Activated CD8-positive, alpha-beta memory T cell treated with anti-CD3 and anti-CD28 coated beads for 1 hour (primary cell): ENCODE measurements at places on chromosomes 2 and 18.

DNA sequence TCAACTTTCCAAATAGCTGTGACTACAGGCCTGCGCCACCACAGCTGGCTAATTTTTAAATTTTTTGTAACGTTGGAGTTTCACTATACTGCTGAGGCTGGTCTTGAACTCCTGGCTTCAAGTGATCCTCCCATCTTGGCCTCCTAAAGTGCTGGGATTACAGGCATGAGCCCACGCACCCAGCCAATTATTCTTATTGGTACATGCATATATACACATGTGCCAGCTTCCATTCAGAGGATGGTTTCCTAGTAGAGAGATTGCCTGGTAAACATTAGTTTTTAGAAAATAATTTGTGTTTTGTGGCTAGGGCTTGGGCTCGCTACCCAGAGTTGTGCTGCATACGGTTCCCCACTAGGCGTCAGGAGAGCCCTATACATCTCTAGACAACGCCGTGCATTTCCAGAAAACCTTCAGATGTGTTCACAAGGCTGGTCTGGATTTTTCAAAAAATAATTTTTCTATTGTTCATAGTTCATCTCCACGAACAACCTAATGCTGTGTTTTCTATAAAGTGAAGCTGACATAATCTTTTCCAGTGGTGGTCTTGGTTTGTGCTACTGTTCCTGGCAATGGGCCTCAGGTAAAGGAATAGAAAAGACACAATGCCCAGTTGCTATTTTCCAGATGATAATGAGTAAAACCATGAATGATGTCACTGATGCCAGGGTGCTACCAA, 14.6 kb upstream of the AFG3L2 start:
- DNase-seq, result no peak

DNA sequence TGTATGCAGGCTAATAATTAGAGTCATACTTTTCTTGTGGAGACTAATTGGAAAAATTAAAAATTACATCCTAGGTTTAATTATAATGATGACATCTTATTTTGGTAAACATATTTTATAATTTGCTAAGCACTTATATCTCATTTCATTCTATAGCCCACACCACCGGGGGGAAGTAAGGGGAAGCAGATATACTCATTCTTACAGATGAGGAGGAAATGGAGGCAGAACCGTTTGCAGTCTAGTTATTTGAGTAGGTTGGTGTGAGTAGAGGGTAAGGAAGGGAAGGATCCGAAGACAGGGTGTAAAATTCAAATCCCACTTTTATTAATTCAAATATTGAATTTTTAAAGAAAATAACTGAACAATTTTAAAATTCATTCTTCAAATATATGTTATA, 3.7 kb downstream of the ITGAV start:
- no peak for DNase-seq

DNA sequence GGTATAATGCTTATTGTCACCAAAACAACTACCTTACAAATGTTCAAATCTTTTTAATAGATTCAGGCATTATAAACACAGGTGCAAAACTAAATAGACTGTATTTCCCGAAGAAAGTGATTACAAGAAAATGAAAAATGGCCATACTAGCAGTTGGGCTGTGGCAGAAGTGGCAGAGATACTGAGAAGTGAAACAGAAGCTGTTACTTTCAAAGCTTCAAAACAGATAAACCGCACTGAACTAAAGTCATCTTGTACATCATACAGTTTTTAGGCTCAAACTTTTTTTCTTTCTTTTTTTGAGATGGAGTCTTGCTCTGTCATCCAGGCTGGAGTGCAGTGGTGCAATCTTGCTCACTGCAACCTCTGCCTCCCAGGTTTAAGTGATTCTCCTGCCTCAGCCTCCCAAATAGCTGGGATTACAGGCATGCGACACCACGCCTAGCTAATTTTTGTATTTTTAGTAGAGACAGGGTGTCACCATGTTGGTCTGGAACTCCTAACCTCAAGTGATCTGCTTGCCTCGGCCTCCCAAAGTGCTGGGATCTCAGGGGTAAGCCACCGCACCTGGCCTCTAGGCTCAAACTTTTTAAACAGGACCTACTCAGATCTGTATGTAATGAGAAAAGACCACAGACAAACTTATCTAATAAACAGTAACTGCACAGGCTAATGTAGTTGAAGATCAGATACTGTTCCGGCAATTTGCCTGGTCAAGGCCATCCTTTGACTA, 77.9 kb upstream of the SATB2 start:
- DNase-seq, result no peak

DNA sequence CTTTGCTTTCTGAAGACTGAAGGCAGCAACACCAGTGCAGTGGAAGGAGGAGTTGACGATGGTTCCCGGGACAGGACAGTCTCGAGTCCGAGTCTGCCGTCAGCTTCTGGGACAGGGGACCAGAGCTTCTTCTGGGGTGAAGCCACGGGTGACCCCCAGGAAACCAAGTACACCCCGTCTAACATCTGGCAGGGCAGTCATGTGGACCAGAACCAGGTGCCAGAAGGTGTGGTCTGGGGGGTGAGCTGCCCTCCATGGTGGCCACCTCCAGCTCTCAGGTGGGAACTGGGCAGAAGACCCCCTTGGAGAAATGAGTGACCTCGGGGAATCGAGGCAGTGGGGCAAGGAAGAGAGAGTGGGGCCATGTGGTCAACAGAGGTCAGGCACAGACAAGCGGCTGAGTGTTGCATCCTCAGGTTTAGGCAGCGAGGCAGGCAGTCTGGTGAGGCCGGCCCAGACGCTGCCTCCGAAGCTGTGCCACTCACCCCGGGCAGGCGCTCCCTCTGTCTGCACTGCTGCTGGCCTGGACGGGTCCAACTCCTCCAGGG, 204.3 kb downstream of the HDAC4 start:
- DNase-seq, result no peak

- DNase-seq, result no peak
Measured at GRCh38 chr2:224400886-224401632, 848 bp downstream of the FAM124B start.

DNA sequence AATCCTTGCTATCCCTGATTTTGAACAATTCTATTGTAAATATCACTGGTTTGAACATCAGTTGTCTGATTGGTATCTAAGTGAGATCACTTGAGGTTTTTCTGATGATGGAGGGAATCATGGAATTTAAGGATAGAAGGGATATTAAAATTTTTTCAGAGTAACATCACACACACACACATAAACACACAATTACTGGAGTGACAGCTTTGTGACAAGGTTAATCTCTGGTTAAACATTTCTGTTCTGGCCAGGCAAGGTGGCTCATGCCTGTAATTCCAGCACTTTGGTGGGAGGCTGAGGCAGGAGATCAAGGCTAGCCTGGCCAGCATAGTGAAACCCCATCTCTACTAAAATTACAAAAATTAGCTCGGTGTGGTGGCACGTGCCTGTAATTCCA, 85.3 kb downstream of the SOCS6 start:
- DNase-seq, result no peak

DNA sequence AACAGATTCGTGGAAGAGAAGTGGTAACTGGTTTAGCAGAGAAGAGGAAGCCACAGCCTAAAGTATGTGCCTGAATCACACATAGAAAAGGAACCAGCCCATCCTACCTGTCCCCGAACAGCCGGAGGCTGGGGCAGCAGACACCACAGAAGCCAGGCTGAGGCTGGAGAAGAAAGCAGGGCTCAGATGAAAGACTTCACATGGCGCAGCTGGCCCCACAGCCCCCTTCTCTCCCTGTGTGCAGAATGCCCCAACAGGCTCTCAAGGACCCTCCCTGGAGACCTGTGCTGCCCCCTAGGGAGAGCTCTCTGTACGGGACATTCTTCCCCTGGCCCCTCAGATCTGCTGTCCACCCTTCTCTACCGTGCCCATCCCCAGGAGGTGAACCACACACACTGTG, 83.5 kb upstream of the RAB12 start:
- DNase-seq, result no peak

DNA sequence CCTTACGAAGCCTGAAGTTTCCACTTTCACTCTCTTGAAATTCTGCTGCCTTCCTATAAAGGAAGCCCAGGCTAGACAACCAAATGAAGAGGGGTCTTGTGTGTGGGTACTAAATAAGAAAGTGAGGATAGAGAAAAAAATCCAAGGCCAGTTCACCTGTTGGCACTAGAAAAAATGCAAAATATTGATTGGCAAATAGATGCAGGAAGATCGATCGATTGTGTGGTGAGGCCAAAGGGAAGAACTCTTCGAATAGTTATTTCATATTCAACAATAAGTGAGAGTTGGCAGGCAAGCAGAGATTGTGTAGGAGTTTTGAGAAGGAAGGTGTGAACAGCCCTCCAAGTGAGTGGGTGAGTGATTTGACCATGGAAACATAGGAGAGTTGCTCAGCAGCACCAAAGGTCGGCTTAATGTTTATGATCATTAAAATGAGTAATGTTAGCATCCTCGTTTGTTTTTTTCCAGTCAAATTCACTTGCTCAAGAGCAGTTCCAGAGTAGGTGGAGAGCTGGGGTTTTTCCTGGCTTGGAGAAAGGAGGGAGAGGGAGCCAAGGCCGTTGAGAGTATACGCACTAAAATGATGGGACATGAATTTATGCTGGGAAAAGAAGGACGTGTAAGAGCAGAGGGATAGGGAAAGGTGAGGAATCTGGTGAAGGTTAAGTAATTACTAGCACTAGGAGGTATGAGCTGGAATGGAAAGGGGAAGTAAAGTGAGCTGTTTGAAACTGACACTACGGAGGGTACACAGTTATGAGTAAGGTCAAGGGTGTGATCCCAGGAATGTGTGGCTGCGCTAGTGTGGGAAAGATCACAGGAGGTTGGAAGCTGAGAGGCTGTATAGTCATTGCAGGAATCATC, 1.1 kb upstream of the NAPG start:
- DNase-seq, result no peak
